Activated naive CD4-positive, alpha-beta T cell (primary cell): ENCODE measurements at places on chromosomes 7 and 10.

DNA sequence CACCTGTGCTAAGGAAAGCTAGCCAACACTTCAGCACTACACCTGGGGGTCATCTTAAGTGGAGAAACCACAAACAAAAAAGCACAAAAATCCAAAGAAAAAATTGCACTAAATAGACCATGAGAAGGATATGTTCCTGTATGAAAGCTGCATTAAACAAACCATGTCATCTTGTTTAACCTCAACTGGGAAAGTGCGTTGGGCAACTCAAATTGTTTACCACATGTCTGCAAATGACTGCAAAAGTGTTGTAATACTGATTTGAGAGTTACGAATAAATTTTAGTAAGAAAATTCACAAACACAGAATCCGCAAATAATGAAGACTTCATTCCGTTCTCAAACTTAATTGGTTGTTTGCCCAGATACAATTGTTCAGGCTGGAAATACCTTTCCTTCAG is 111.9 kb upstream of the EGFR start:
- no peak for DNase-seq

- DNase-seq = no peak
Observed at GRCh38 chr7:154505362-154505761, 453.2 kb downstream of the DPP6 start.

DNA sequence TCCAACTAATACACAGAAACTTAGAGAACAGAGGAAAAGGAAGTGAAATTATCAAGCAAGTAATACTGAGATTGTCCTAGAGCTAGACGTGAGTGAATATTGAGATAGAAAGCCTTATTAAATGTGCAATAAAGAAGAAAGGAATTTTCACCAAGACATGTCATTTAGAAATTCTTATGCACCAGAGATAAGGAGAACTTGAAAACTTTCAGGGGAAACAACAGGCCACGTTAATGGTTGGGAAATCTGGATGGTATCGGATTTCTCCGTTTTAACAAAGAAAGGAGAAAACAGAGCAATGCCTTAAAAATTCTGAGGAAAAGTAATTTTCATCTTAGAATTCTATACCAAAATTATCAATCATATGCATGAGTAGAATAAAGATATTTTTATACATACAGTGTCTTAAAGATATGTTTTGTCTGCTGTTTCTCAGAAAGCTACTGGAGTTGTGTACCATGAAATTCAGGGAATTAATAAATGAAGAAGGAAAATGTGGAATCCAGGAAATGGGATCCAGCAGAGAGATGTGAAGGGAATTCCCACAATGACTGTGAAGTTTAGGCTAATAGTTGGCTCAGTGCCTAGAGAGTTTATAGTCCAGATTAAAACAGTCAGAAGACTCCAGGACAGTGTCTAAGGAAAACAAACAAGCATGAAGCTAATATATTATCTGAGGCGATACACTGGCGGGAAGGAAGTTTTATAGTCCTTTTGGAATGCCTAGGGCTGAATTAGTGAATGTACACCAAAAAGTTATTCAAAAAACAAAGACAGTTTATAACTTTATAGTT is 159.5 kb downstream of the PPP1R9A start:
- no peak for DNase-seq

DNA sequence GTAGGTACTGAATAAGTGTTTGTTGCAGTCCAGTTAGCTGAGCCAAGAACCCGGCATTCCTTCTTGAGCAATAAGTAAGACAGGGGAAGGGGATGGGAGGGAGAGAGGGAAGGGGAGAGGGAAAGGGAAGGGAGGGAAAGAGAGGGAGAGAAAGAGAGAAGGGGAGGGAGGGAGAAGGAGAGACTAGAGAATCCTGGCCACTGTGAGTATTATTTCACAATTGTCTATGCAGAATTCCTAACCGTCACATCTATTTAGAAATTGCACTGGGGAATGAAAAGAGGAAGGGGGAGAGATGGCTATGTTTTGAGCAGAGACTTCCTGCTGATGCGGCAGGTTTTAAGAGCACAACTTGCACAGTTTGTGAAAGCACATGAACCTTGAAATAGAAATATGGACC is 251.4 kb upstream of the ZMIZ1 start:
- no peak for DNase-seq

GRCh38 chr10:45354261-45354660 is 19.8 kb upstream of the ALOX5 start:
- DNase-seq = no peak

- DNase-seq = no peak
Observed at GRCh38 chr7:64574540-64575099, 11.7 kb upstream of the ZNF680 start.

GRCh38 chr10:46247808-46248569 is 38.8 kb upstream of the ANTXRL start:
- DNase-seq = no peak

DNA sequence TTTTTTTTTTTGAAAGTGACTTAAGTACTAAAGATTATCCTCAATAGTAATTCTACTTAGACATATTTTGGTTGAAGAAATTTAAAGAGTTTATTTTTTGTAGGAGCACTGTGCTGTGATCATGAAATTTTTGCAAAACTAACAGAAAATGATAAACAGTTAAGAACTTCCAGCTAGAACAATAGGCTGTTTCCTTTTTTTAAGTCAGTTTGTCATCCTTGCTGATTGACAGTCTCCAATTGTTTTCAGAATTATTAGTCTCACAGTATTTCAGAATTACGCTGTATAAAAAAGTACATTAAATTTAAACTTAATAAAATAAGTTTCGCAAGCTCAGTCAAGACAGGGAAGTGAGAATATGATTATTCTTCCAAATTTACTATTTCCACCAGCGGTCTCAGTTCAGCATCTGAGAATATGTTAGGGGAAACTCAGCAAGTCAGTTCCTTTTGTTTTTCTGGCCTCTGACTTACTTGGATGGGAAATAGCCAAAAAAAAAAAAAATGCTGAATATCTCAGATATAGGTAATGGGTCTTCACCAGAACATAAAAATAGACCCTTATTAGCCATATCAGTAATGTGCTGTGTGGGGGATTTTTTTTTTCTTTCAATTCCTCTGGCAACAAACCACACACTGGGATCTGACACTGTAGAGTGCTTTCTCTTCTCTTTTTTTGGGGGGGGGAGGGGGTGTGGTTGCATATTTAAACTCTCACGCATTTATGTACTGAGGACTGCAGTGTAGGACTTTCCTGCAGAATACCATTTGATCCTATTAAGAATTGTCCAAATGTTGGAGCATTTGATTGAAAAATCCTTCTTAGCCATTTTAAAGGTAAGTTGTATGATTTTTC is at the start of gene CD36:
Gene CD36 (plus strand): TSS at position 732 of the 855 bp plus-strand sequence. CDS start 8,099 bp downstream, outside the sequence.
- no peak for DNase-seq

GRCh38 chr7:64590971-64591370 is 28.1 kb upstream of the ZNF680 start:
- DNase-seq = no peak
